ENCODE measurements at places on chromosomes 7 and 10.

- no peak for DNase-seq
Observed at GRCh38 chr7:17608114-17608833, 309.8 kb downstream of the AHR start.

DNA sequence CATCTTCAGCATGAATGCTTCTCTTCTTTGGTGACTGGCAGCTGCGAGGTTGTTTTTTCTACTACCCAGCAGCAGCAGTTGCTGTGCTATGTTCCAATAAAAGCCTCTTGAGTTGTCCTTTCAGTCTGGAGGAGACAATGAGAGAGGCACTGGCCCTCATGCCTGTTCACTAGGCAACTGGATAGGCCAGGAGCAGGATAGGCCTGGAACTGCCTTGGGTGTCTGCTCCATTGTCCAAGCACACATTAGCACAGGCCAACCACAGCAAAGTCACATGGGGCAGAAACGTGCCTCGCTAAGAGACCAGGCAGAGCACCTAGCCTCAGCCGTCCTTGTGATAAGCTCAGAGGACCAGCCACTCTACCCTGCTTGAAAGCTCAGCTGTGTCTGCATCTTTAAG lies 76.9 kb upstream of the PDCD4 start:
- DNase-seq: peak; percentile 60

DNA sequence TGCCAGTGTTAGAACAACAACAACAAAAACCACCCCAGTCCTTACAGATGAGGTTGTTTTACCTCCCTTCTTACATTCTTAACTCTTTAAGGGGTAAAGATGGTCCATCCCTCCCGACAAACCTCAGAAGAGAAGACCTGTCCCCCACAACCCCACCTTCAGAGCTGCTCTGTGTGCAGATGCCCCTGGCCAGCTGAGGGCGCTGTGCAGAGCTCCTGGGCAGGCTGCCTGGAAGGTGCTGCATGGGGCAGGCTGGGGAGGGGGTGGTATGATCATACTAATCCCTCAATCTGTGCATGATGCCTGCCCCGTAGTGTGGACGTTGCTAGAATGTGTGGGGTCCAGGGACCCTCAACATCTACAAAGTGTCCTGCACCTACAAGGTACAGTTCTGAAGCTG lies 387.1 kb downstream of the INHBA start:
- DNase-seq: no peak

- DNase-seq: no peak
Observed at GRCh38 chr7:130703851-130704250, 17.5 kb upstream of the TSGA13 start.

GRCh38 chr10:126903656-126904360 lies 1.4 kb upstream of the DOCK1 start:
- DNase-seq: no peak

- no peak for DNase-seq
Observed at GRCh38 chr10:17379151-17379690, 75.2 kb downstream of the ST8SIA6 start.

- no peak for DNase-seq
Observed at GRCh38 chr10:69382382-69383117, 34.2 kb downstream of the TACR2 start.

DNA sequence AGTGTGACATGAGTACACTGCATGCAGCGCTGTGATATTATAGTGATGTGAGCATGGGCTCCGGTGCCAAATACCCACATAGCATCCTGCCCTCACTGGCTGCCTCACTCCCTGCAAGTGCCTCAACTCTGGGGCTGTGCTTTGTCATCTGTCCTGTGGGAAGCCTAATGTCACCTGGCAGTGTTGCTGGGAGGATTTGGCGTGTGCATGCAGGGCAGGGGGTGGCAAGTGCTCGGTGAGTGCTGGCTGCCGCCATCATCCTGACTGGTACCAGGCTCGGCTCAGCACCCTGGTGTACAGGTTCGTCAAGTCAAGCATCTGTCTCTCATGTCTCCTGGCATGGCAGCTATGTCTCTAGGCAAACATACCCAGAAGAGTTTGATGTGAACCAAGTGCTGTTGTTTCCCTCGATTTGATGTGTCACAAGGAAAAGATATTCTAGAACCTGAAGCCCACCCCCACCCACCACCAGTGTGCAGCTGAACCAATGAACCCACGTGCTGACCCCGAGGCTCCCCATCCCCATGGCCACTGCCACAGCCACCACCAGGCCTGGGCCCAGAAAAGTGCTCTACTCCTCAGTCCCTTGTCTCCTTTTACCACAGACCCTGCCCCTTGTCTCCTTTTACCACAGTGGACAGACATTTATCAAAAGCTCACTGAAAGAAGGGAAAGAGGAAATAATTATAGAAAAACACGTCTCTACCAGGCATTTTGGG lies 135.8 kb downstream of the MAPK8 start:
- no peak for DNase-seq

DNA sequence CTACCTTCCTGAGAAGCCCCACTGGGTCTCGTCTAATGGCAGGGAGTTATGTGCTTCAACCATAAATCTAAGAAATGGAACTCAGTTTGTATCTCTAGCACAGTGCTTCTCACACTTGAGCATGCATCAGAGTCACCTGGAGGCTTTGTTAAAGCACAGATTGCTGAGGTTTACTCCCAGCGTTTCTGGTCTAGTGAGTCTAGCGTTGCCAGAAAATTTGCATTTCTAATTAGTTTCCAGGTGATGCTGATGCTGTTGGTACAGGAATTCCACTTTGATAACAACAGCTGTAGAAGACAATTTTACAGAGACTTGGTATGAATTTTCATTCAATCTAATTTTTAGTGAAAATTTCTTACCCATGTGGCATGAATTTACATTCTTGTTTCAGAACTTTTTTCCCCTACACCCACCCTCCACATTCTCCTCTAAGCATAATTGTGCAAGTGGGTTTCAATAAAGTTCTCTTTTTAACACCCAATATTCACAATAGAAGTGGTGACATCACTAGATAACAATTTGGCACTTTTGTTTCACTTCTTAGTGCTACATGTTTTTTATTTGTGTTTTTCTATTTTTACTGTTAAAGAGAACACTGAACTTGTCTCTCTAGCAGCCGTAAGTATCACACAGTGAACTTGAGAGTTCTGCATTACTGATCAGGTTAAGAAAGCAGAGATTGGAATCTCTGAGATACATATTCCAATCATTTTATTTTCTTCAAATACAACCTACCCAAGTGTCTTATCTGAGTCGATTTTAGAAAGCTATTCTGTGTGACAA lies 48.4 kb upstream of the BET1 start:
- no peak for DNase-seq

GRCh38 chr10:72784551-72785351 lies 92.8 kb downstream of the MCU start:
- DNase-seq: no peak

DNA sequence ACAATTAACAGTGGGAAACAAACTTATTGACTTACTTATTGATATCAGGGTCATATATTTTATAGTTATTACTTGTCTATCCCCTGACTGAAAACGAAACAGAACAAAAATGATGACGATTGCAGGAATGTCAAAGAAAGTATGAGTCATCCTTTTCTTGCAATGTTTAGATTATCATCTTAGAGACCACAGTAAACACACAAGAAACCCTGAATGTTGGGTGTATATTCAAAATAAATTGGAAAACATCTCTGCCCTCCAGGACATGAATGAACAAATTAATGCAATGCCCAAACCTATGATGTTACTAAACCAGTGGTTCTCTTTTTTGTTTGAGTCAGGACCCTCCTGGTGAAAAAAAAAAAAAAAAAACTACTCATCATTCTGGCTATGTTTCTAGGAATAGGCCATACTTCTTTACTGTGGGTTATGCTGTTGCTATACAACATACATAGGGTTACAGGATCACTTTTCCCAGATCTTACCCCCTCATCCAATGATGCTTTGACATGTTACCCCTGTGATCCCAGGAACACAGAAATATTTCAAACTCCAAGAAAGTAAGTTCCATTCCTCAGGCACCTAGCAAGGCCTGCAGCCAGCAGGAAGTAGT lies 623.4 kb upstream of the IGFBP3 start:
- no peak for DNase-seq

- DNase-seq: no peak
Observed at GRCh38 chr10:91153508-91153907, 67.0 kb upstream of the PCGF5 start.

DNA sequence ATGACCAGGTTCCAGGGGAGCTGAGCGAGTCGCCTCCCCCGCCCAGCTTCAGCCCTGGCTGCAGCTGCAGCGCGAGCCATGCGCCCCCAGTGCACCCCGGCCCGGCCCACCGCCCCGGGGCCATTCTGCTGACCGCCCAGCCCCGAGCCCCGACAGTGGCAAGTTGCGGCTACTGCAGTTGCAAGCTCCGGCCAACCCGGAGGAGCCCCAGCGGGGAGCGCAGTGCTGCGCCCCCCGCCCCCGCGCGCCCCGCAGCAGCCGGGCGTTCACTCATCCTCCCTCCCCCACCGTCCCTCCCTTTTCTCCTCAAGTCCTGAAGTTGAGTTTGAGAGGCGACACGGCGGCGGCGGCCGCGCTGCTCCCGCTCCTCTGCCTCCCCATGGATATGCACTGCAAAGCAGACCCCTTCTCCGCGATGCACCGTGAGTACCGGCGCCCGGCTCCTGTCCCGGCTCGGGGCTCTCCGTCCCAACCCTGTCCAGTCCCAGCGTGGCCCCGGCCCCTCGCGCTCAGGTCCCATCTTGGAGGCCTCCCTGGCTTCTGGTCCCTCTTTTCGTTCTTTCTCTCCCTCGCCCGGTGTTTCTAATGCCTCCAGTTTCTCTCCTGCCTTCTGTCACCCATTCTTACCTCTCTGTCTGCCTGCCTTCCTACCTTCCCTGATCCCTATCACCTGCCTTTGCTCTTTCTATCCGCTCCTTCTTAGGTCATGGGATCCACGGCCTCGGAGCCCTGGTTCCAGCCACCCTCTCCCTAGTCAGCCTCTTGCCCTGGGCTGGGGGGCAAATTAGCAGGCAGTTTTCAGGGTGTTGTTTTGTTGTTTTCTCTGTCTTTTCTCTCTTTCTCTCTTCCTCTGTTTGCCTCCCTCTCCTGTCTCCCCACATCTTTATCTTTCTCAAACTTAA lies 751 bp downstream of the PAX2 start:
- no peak for DNase-seq

DNA sequence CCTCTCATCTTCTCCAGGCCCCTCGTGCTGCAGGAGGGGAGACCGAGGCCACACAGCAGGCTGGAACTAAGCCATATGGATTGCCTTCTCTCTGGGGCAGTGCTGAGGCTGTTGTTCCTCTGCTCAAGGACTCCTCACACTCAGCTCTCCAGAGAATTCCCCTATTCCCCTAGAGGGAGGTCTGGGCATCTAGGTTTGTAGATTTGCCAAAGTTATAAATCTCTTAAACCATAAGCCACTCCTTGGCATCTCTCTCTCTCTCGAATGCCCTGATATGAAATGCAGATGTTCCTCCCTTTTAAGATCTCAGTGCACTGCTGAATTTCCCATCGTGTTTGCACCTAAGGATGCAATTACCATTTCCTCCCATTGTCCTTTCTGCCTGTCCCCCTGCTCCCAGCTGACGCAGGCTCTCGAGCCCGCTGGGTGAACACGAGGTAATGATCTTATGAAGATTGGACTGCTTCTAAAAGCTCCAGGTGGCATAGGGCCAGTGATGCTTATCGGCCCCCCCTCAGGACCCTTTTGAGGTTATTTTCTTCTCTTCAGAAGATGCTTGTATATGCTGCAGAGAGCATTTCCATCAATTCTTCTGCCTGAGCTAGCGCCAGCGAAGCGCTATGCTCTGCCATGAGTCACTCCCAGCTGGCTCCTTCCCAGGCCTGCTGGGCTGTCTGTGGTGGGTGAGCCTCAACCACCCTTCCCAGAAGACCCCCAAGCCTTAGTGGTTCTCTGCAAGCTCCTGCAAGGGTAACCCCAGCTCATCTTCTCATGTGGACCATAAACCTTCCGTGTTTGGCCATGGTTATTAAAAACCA lies 41.6 kb upstream of the AQP1 start:
- peak; percentile 73 for DNase-seq

DNA sequence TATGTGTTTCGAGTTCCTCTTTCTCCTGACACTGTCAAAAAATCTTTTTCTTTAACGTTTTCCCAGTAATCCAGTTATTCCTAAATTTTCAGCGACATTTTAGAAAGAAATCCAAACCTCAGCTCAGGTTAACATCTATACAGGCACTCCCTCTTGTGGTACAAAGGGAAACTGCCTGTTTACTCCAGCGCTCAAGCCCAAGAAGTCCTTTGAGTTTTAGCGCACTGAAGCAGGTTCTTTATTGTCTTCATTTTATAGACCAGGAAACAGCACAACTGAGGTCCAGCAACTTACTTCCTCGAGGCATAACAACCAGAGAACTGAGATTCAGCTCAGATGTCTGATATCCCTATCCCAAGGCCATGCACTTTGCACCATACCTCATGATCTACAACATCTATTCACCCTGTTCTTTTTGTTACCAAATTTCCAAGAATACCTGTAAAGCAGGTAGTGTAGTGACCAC lies 287.2 kb upstream of the MKLN1 start:
- peak; percentile 5 for DNase-seq

- no peak for DNase-seq
Observed at GRCh38 chr10:112989826-112990225, 39.8 kb downstream of the TCF7L2 start.

DNA sequence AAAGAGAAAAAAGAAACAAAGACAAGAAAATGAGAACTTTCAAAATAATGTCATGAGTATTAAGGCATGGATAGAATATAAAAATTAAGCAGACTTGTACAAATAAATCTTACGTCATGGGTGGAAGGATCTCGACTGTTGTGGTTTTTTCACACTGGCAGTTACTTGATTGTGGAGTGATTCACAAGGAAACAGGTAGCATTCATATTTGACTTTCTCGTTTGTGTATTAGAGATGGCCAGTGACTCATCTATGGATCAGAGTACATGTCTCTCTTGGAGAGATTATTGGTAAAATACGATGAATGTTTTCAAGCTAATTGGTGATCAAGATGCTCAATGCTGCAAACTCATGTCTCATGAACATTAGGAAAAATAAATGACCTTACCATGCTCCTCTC lies 564.3 kb downstream of the GATA3 start:
- DNase-seq: no peak

- no peak for DNase-seq
Observed at GRCh38 chr7:75771224-75771623, 787 bp downstream of the CCL26 start.
